ENCODE measurements at places on chromosomes 13 and 19. TPM values are rescaled to one million over a fixed set of nuclear protein-coding genes. Genes with fewer than 3 reads are reported as not detected.

PRSS57 gene
- polyA plus RNA-seq: 0.17 TPM

PLA2G4C gene
- polyA plus RNA-seq: 4.0 TPM

SYCN gene
- not detected for polyA plus RNA-seq

HSPB6 gene
- 30.4 TPM for polyA plus RNA-seq

ZNF486 gene
- 22.9 TPM for polyA plus RNA-seq

FFAR3 gene
- polyA plus RNA-seq: 0.25 TPM

PRTN3 gene
- 1.6 TPM for polyA plus RNA-seq

ZNF541 gene
- polyA plus RNA-seq: 0.19 TPM

DNA sequence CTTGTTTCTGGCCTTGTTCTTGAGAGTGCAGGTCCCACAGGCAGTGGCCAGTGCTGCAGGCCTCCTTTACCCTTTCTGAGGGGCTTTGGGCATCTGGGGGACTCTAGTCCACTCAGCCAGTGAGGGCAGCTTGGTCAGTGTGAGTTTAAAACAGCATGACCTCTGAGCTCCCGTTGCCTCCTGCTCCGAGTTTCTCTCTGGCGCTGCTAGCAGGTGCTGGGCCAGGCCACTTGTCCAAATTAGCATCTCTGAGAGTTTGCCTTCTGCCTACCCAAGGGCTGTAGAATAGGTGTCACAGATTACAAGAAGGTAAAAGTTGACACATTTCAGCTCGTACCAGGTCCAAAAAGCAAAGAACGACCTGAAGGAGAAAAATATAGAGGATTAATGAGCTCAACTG lies 105.9 kb downstream of the SIPA1L3 start:
- DNase-seq: no peak

GRCh38 chr19:11694533-11695439 lies 44.0 kb downstream of the ZNF823 start:
- peak; percentile 94 for DNase-seq

DNA sequence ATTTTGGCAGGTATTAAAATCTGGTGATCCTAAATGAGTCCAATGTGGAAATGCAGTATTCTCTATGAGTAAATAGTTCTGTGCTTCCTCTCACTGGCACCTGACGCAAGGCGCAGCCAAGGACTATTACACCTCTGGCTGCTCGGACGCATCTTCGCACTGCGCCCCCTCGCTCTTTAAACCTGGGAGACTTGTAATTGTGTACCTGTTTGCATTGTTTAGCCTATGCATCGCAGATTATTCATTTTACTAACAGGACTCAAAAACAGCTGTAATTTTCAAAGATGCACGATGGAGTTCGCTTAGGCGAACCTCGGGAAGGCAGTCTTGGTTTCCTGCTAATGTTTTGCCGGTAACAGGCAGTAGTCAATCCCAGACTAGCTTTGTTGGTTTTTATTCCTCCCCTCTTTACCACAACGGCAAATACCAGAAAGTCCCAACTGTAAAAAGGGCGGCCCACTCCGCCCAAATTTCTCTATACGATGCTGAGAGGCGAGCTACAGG lies 113.2 kb downstream of the KCNRG start:
- DNase-seq: peak; percentile 13

DNA sequence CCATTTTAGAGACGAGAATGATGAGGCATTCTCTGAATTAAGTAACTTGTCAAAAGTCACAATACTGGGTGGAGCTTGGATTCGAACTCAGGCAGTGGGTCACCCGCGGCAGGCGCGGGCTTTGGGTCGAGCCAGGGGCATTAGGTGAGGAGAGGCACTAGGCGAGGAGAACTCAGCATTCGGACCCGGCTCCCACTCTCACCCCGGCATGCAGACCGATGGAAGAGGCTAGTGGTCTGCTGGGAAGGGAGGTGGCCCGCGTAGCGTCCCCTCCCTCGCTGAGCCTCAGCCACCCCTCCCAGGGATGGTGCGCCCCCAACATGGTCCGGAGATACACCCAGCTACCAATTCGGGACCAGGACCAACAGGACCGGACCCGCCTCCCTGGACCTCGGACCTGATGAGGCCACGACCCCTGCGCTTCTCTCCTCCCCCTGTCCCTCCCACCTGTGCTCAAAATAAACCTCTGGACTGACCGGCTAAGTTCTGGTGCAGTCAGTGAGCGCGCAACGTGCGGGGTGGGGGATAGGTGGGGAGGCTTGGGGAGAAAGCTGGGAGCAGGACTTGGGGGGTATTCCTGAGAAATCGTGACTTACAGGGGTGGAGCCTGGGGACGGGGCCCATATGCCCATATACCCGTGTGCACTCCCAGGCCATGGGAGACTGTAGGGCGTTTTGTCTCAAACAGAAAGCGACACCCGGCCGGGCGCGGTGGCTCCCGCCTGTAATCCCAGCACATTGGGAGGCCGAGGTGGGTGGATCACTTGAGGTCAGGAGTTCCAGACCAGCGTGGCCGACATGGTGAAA lies 1.3 kb upstream of the SNAPC2 start:
- no peak for DNase-seq

GRCh38 chr13:36674337-36675212 lies 755 bp downstream of the SERTM1 start:
- no peak for DNase-seq

DNA sequence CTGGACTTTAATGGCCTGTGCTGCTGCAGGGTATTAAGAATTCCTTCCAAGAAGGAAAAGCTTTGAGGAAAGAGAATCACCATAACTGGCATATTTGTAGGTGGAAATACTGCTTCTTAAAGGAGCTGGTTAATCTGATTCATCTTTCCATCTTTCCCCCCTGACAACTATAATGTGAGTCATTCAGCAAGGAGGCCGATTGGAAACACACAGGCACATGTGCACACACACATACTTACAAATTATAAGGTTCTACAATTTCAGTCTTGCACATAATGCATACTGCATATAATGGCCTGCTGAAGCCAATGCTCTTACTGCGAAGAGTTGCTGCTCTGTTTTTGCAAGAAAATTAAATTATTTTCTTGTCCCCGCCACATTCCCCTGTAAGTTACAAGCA lies 78.8 kb upstream of the TPP2 start:
- DNase-seq: no peak

DNA sequence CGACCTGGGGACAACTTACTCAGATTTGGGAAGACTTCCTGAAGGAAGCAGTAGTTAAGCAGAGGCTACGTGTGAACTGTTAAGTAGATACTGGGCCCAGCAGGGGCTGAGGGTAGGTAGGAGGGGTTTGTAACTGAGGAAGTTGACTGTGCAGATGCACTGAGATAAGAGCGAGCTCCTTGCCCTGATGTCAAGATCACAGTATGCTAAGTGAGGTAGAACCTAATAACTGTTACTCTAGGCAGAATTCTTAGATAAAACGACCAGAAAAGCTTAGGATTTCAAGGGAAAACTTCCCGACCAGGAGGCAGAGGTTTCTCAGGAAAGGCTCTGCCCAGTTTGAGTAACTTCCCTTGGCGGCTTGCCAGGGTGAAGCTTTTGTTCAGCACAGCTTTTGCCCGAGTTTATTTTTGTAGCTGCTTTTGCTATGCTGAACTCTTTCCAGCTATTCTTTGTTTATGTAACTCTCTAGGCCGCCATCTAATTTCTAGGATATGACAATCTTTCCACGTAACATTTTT lies 632.1 kb downstream of the DIAPH3 start:
- DNase-seq: peak; percentile 61

DNA sequence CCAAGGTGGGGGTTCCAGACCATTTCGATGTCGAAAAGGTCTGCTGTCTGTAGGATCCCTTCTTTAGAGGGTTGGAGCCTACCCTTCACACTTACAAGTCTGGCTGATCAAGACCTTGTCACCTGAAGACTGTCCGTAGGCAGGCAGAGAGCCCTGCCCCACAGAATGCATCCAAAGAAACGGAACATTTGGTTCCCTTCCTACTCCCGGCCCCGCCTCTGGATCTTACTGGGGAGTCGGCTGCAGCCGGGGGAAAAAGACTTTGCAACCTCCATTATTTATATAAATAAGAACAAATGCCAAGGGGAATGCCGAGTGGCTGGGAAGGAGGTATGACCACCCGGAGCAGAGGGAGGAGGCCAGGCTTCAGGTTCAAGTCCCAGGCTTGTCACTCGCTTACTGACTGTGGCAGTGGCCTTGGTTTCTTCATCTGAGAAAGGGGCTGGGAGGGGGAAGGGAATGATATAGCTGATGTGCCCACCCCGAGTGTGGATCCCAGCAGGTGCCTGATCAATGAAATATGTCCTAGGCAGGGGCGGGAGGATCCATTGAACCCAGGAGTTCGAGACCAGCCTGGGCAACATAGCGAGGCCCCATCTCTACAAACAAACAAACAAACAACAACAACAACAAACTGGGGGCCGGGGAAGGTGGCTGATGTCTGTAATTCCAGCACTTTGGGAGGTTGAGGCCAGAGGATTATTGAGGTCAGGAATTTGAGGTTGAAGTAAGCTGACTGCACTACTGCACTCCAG lies 48.7 kb downstream of the RFX2 start:
- no peak for DNase-seq

DNA sequence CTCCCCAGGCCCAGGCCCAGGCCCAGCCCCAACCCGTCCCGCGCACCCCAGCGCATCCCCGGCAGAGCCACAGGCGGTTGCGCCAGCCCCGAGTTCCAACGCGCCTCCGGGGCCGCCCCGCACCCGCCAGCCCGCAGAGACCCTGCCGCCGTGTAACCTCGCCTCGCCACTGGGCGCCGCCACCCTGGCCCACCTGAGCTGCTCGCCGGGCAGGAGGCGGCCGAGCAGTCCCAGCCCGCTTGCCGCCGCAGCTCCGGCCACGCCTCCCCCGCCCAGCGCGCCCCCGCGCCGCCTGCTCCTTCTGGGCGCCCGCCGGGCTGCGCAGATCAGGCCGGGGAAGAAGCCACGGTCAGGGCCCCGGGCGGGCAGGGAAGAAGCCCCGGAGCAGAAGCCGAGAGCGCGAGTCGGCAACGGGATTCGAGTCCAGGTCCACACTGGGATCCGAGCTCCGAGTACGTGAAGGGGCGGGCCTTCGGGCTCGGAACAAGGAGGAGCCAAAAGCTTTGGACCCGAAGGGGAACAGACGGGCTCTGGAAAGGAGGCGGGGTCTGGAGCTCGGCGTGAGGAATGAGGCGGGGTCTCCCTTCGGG lies at the start of gene MBOAT7:
TSS of gene MBOAT7 (minus strand) at position 436 of the 590 bp plus-strand sequence. CDS start 1,072 bp downstream, outside the sequence.
- no peak for DNase-seq

- DNase-seq: no peak
Observed at GRCh38 chr19:3151563-3152418, 16.0 kb downstream of the GNA15 start.

DNA sequence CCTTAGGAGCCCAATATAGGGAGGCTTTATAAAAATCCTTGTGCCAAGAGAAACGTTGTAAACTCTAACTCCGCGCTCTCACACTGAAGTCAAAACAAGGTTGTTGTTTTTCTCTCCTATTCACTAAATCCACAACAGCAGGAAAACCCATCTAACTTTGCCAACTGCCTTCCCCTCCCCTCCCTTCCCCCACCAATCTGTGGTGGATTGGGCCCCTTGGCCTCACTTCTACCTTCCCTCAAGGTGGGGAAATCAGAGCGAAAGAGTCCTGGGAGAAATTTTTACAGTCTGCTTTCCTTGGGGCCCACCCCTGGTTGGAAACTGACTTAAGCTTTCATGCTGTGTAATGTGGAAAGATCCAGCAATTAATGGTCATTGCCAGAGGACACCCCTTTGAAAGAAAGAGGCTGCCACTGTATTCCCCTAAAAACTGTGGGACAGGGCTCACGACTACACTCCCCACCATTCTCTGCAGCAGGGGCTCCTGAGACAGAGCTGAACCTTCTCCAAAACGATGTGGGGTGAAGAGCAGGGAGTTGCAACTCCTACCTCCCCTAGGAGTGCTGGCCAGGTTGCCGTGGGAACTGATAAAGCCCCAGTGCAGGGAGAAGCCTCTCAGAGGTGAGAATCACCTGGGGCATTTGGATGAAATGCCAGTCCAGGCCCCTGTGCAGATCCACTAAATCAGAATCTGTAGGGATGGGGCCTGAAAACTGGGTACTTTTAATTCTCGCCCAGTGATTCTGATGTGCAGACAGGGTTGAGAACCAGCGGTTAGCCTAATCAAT lies 1.1 kb downstream of the DHRS12 start:
- no peak for DNase-seq

DNA sequence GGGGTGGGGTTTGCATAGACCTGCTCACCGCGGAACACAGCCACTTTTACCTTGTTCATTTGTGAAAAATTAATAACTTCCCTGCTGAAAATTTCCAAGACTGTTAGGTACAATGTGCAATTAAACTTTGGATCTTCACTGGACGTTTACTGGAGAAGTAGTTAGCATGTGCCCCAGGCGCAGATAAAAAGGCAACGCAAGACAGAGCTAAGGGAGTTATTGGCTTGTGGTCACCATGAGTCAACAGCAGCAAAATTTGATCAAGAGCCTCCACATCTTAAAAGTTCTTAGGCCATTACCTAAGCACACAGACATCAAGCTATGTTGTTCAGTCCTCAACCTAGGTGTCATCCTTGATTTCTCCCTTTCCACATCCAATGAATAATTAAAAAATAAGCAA lies 257.0 kb downstream of the LHFPL6 start:
- no peak for DNase-seq

DNA sequence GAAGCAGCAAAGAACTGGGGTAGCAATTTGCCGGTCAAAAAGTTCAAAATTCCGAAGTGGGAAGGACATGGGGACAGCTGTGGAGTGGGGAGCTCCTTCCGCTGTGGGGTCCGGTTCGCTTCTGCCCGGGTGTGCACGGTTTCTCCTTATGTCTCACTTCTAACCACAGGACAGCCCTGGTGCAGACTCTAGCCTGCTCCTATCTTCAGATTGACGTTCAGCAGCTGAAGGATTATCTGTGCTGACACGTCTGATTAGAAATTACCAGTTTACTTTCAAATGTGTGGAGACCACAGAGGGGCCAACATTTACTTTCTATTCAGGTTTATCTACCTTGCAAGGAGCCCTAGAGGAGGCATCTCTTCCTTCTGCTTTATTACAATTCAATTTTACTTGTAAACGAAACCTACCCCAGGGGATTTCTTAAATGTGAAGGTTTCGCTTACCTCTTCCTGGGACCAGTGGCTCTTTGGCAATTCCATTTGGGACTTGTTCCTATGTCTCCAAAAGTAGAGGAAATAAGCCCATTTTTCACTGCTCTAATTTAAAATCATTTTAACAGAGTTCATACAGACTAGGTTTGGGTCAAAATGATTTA lies 27.3 kb downstream of the LHFPL6 start:
- DNase-seq: no peak

- no peak for DNase-seq
Observed at GRCh38 chr13:20206065-20206697, 13.4 kb upstream of the GJB2 start.

GRCh38 chr19:9885077-9885552 lies 50.0 kb downstream of the PIN1 start:
- DNase-seq: no peak

GRCh38 chr19:50705422-50706019 lies 14.1 kb downstream of the SHANK1 start:
- no peak for DNase-seq

DNA sequence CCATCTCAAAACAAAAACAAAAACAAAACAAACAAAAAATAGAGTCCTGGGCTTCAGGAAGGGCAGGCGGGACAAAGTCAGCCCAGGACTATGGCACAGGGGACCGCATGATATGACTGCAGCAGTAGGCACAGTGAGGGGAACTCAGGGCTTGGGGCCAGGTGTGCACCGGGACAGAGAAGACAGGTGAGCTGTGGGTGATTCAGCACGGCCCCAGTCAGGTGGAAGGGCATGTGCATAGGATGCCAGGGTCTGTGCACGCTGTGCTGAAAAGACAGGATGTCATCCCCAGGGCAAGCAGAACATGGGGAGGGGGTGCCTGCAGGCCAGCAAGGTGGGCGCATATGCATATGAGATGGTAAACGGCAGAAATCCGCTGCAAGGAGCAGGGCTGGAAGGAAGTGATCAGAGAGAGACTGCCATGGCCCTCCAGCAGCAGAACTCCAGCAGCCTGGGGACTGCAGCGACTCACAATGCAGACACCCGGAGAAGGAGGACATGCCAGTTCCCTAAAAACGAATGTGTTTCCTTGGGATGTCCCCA lies 15.0 kb downstream of the EPS15L1 start:
- no peak for DNase-seq

GRCh38 chr19:45767410-45767880 lies 1.6 kb downstream of the SIX5 start:
- peak; percentile 82 for DNase-seq
